ENCODE measurements at places on chromosomes 4 and X. TPM values are rescaled to one million over a fixed set of nuclear protein-coding genes. Genes with fewer than 3 reads are reported as not detected.

The INTU gene
- 1.2 TPM for total RNA-seq

The SPINK2 gene
- not detected for total RNA-seq

The SPANXA2 gene
- total RNA-seq = not detected

The MRFAP1L1 gene
- 22.8 TPM for total RNA-seq

The ZMAT1 gene
- not detected for total RNA-seq

The RBM46 gene
- total RNA-seq = not detected

The PPP2R2C gene
- total RNA-seq = 3.3 TPM

The NUDT6 gene
- 34.5 TPM for total RNA-seq

The XAGE1A gene
- total RNA-seq = not detected

The RAB39B gene
- 1.6 TPM for total RNA-seq

The LRP2BP gene
- total RNA-seq = not detected

The CFP gene
- total RNA-seq = not detected

The RAB9B gene
- total RNA-seq = 0.26 TPM

The PPEF1 gene
- not detected for total RNA-seq

The PPP3CA gene
- 32.4 TPM for total RNA-seq

The C1QTNF7 gene
- not detected for total RNA-seq

The ADH1C gene
- total RNA-seq = not detected

The EFHC2 gene
- total RNA-seq = 0.07 TPM

The C4orf51 gene
- not detected for total RNA-seq

The KCND1 gene
- total RNA-seq = not detected

The C4orf36 gene
- 0.32 TPM for total RNA-seq

The ABLIM2 gene
- 1.2 TPM for total RNA-seq

The DUSP21 gene
- total RNA-seq = not detected

The HAND2 gene
- 0.16 TPM for total RNA-seq

The PRICKLE3 gene
- total RNA-seq = 8.3 TPM

The ETDA gene
- total RNA-seq = not detected

The CYTL1 gene
- not detected for total RNA-seq

The MMRN1 gene
- total RNA-seq = not detected

The HPF1 gene
- 23.9 TPM for total RNA-seq

The PGAM4 gene
- not detected for total RNA-seq

The NEIL3 gene
- total RNA-seq = 36.3 TPM

The SH3TC1 gene
- 2.5 TPM for total RNA-seq

The TBCK gene
- total RNA-seq = 12.1 TPM

The TEX13D gene
- total RNA-seq = not detected

The NPNT gene
- total RNA-seq = 28.7 TPM

The ADGRA3 gene
- total RNA-seq = 21.0 TPM

The CT83 gene
- not detected for total RNA-seq

The F8A3 gene
- total RNA-seq = not detected

The SPOCK3 gene
- not detected for total RNA-seq

The CT45A1 gene
- not detected for total RNA-seq

The RTL3 gene
- not detected for total RNA-seq

The STS gene
- total RNA-seq = 0.72 TPM
